H1 (cell line): ENCODE measurements at places on chromosomes 1 and 21. TPM values are rescaled to one million over a fixed set of nuclear protein-coding genes. Genes with fewer than 3 reads are reported as not detected.

The ZNF683 gene
- total RNA-seq = not detected in 2 replicates

The SPRR3 gene
- total RNA-seq = not detected in 2 replicates

The GOLPH3L gene
- 39.8 and 40.8 TPM in 2 replicates for total RNA-seq

The AGMAT gene
- total RNA-seq = 5.7 and 5.8 TPM in 2 replicates

The MARK1 gene
- 20.5 and 21.2 TPM in 2 replicates for total RNA-seq

The HORMAD1 gene
- total RNA-seq = not detected in 2 replicates

The SGIP1 gene
- total RNA-seq = 2.0 and 2.1 TPM in 2 replicates

The KIF26B gene
- 0.19 and 0.28 TPM in 2 replicates for total RNA-seq

DNA sequence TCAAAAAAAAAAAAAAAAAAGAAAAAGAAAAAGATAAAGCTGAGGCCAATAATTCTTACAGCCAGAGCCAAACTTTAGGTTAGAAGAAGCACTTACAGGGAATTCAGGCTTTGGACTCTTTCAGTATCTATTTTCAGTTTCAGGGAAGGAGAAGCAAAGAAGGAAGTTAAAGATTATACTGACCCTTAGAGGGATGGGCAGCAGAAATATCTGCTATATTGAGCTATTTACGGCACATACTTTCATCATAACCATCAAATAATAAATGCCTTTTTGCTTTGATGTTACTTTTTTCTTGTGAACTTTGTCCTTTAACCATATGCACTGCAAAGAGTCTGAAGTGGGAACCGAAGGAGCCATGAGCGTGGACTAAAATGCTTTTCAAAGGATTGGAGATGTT, 42.0 kb downstream of the TM2D1 start:
- DNase-seq = no peak

DNA sequence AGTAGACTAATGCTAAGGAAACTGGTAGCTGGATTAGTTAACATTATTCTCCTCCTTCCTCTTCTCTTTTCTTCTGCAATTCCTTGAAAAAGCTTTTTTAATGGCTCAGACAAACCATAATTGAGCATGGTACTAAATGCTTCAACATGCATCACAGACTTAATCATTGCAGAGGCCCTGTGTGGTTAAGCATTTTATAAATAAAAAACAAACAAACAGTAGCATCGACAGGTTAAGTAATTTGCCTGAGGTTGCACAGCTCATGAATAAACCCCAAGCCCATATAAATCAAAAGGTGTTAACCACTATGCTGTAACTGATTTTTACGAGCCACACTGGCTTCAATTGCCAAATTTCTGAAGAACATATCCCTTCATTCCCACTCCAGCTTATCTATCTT, 462.1 kb downstream of the LMO4 start:
- DNase-seq = no peak

GRCh38 chr1:74681851-74682250, 8.3 kb upstream of the ERICH3 start:
- DNase-seq = no peak

- no peak for DNase-seq
Measured at GRCh38 chr21:43936247-43936967, 71.4 kb downstream of the AGPAT3 start.

GRCh38 chr1:163022129-163022528, 47.0 kb upstream of the RGS4 start:
- DNase-seq = no peak

DNA sequence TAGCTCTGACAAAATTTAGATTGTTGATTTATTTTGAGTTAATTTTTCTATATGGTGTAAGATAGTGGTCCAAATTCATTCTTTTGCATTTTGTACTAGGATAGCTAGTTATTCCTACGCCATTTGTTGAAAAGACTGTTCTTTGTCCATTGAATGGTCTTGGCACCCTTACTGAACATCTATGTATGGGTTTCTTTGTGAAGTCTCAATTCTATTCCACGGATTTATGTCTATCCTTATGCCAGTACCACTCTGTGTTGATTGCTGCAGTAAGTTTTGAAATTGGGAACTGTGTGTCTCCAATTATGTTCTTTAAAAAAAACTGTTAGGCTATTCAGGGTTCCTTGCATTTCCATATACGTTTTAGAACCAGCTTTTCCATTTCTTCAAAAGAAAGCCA, 145.7 kb downstream of the ZNF644 start:
- DNase-seq = no peak

DNA sequence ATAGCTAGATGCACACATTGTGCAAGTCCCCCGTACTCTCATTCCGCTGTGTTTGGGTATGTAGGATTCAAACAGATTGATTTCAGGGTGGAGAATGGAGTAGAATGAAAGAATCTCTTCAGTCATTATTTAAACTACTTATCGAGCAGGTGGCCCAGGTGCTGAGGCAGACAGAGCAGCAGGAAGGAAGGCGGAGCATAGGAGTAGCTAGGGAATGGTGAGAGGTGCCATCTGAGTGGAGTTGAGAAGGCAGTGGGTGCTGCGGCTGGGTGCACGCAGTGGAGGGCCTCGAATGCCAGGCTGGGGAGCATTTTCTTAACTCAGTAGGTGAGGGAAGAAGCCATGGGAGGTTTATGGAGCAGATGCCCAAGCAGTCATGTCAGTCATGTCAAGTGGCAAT, 45.2 kb upstream of the CD101 start:
- no peak for DNase-seq

- no peak for DNase-seq
Measured at GRCh38 chr1:26923711-26924110, 2.2 kb downstream of the NUDC start.

DNA sequence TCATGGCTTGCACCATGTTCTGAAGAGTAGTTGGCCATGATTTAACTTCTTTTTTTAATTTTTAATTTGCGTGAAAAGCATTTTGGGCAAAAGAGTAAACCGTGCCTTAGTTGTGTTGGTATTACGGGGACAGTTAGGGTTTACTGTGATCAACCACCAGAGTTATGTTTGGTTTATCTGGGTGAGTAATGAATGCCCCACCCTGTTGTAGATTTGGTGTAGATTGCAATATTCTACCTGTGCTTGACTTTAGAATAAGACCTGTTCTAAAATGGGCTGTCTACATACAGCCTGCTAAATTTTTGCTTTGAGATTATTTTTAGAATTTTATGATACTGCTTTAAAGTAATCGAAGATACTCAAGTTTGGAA, 1.4 kb downstream of the USP25 start:
- no peak for DNase-seq

- DNase-seq = no peak
Measured at GRCh38 chr21:45788637-45789506, 145.3 kb downstream of the PCBP3 start.

DNA sequence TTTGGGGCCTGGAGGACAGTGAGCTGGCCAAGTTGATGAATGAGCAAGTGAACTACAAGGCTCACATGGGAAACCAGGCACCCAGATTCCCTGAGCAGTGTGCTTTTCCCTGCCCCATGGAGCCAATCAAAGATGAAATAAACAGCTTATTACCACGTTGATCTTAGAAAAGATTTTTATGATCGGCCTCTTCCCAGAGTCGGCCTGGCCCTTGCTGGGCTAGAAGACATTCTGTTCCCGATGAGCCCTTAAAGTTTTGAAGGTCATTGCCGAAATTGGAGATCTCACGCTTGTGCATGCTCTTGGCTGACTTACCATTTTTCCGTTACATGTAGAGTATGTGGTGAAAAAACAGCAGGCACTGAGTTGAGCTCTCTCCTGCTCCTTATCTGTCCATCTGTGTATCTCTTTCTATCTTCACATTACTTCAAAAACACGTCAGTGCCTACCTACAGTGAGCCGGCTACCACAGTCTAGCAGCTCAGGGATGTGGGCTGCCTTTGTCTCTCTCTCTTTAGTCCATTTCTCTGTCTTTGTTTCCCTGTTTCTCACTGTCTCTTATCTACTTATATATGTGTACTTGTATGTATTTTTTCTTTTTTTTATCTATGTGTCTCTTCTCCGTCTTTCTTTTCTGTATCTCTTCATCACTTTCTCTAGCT, 248.8 kb upstream of the USP24 start:
- DNase-seq = no peak
